Lower leg skin (tissue), 4 donors: ENCODE measurements at places on chromosomes 2 and 18.

DNA sequence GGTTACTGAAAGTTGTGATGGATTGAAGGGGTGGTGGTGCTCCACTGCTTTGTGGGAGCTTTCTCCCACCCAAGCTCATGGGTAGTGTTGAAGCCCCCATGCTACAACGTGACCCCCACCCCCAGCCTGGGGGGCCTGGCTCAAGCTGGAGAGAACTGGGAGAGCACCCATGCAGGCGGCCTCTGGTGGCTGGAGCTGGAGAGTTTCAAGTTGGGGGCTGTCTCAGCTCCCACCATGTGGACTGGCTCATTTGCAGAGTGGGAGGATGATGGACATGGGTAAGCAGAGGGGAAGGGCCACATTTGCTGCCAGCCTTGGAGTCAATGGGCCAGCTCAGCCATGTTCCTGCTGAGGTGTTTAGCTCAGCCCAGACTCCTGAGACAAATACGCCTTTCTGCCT lies 62.8 kb downstream of the INPP4A start:
- no peak for DNase-seq

- DNase-seq: no peak
Measured at GRCh38 chr2:147782141-147782930, 62.5 kb upstream of the ACVR2A start.

DNA sequence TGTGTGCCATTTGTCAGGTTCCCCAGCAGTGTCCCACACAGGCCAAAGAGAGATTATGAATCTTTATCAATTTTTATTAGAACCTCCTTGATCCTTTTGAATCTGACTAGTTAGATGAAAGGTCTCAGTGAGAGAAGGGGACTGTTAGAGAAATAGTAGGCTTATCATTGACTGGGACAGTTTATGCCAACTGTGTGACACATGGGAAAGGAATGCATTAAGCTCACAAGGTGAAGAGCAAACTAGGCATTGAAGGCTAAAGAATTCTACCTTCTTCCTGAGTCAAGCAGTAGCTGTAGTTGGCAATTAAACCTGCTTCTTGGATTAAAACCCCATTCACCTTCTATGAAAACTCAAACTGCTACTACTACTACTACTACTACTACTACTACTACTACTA lies 389.6 kb upstream of the CDH19 start:
- DNase-seq: no peak

- DNase-seq: no peak
Measured at GRCh38 chr2:10083046-10083445, 2.8 kb upstream of the CYS1 start.
